Posterior cingulate gyrus (tissue), 11 donors: ENCODE measurements at places on chromosomes 2 and 18.

GRCh38 chr18:58788470-58788869 lies 76.2 kb upstream of the ZNF532 start:
- DNase-seq: no peak

DNA sequence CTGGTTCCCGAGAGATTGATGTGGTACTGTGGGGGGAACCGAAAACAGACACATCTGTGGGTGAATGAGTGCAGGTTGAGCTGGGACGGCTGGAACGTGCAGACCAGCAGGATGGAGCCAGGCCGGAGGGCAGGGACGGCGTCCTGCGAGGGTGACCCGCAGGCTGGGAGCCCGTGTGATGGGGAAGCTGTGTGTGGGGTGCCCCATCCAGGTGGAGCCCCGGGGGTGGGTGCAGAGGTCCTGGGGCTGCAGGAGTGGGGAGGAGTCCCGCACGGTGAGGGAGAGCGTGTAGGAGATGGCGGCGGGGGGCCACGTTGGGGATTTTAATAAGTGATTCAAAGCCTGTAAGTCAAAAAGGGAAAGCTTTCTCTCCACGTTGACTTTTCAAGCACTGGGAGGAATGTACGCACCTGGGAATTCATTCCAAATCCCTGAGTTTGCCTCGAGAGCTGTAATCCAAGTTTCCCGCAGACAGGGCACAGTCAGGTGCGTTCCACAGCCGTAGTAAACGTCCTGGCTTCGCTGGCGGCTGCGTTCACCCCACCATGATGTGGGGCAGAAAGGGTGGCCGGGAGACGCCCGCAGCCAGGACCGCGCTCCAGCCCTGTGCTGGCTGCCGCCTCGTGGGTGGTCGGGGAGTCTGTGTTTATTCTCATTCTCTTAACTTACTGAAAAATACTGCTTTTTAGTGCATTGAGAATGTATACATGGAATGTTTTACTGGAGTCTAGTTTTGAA lies 54.0 kb downstream of the NFATC1 start:
- no peak for DNase-seq

- DNase-seq: no peak
These were observed 847 bp downstream of the HOXD8 start for GRCh38 chr2:176130147-176130956.

DNA sequence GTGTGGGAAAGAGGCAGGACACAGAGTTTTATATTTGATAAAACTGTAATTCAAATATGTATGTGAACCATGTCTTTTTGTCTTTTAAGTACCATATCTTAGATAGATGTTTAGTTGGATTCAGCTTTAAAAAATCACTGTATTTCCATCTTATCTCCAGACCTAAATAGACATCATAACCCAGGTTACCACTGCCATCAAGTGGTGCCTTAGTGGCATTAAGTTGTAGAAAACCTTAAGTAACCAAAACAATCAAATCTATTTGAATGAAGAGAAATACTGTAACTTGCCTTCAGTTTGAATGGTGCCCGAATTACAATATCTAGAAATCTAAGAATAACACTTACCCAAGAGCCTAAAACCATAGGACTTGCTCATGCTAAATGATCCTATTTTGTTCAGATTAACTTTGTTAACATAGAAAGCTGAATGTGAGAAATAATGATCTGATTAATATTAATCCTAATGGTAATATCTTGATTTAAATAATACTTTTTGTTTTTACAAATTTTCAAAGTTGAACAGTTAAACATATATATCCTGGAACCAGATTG lies 92.5 kb upstream of the MAP2 start:
- DNase-seq: no peak

DNA sequence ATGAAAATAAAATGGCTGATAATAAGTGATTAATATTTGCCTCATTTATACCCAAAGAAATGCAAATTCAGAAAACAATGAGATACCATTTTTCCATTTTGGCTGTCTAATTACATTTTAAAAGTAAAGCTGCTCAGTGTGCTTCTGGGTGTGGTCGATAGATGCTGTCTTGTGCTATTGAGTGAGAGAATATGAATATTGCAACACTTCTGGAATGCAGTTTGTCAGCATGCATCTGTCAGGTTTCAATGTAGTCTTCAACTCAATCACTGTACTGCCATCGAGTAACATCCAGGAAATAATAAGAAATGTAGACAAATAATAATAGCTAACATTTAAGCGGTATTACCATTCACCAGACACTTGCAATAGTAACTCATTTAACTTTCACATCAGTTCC lies 3.9 kb downstream of the IL18R1 start:
- no peak for DNase-seq

DNA sequence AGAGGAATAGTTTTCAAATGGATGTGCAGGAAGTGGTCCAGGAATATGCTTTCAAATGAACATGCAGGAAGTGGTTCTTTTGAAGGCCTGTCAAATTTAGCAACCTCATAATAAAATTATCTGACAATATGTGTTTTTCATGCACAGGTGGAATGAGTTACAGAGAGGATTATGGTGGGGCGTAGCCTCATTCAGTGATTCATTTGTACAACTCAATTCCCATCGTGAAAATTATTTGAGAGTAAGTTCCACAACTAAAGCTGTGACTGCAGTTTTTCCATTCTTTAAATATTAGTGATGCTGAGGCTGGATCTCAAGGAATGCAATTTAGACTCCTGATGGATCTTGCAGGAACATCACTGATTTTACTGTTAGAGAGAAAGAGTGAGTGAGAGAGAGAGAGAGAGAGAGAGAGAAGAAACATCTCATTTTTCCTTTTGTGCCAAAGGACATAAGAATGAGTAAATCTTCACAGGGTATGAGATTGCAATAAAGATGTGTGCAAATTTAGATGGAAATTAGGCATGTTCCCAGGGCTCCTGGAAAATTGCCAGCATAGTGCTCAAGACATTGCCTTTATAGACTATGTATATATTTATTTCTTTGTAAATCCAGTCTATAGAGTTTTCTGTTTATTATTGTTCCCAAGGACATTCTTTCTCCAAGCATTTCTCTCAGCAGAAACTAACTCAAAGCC lies 394.9 kb upstream of the ZEB2 start:
- no peak for DNase-seq

DNA sequence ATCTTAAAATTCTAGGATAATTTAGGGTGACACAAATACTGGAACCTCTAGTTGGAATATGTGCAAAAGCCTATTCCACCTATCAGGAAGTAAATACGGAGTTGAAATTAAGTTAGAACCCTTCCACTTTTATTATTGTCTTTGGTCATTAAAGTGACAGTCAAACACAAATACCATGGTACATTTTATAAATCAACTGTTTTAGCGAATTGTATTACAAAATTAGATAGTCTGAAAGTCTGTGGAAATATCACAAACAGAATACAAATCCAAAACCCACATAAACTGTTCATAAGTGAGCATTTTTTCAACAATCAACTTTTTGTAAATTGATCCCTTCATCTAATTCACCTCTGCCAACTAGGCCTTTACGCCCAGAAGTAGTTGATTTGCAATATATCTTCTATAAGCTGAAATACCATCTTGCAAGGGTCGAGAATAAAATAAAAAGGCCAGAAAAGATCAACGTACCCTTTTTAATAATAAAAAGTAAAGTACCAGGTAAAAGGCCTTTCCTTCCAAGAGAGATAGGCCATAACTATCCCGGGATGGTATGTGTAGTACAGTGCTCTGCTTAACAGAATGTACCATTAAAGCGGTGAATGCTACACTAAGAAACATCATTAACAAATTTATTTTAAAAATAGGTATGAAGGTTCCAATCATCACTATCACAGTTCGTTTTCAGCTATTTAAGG lies 1.3 kb downstream of the USP34 start:
- no peak for DNase-seq

DNA sequence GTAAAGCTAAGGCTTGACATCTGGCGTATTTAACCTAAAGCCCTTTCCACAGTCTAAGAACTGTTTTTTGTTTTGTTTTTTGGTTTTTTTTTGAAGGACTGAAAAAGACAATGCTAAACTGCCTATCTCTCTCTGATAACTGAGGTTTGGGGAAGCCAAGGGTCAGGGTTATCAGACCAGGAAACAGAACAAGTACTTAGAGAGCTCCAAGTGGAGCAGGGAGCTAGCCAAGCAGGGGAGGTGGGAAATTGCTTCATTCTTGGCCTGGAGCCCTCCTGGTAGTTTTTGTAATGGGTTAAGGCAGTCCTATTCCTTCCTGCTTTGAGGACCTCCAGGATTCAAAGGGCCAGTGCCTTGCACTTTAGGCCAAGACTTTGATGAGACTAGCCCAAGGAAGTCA lies 154.3 kb upstream of the LTBP1 start:
- no peak for DNase-seq

DNA sequence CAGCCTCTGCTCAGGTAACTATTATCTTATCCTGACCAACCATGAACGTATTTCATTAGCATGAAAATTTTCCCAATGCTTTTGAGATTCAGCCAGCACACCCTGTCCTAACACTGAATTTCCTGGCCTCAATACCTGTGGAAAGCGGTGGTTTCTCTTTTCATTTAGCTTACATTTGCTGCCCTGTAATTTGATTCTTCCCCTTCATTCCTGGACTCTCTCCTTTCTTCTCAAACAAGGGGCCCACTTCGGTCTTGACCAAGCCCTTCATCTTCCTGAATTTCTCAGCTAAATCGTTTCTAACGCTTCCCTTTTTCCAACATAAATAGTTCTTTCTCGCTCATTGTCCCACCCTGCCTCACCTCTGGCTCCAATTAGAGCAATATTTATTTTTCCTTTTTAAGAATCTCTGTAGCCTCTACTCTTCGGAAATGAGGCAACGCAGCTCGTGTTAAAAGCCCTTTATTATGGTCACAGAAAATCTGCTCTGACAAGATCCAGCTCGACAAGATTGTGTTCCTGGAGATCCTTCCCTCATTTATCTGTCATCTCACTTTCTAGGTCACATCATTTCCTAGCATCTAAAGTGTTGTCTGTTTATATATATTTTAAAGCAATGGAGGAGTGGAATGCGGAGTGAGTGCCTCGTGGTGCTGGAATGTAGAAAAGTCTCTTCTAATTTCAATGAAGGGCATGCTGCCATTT lies 49.5 kb upstream of the BCL11A start:
- no peak for DNase-seq

GRCh38 chr2:175687465-175687864 lies 314.6 kb downstream of the LNPK start:
- DNase-seq: no peak

GRCh38 chr2:88627856-88628570 lies 749 bp upstream of the EIF2AK3 start:
- DNase-seq: peak; percentile 93
